ENCODE measurements at places on chromosomes 11 and 22.

DNA sequence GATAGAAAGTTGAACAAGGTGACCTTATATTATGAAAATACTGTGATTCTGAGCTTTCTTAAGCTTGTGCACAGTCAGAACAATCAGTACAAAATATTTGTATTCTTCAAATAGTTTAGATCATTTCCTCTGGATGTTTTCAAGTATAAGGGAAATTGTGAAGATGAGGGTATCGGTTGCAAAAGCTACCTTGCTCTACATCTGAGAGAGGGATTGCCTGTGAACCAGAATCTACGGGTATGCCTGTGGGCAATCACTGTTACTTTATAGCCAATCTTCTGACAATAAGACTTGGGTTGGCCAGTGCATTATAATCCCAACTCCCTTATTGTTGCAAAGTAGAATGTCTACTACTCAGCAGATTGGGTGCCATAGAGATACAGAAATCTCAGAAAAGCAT, 90.5 kb downstream of the NTM start:
- DNase-seq = no peak

DNA sequence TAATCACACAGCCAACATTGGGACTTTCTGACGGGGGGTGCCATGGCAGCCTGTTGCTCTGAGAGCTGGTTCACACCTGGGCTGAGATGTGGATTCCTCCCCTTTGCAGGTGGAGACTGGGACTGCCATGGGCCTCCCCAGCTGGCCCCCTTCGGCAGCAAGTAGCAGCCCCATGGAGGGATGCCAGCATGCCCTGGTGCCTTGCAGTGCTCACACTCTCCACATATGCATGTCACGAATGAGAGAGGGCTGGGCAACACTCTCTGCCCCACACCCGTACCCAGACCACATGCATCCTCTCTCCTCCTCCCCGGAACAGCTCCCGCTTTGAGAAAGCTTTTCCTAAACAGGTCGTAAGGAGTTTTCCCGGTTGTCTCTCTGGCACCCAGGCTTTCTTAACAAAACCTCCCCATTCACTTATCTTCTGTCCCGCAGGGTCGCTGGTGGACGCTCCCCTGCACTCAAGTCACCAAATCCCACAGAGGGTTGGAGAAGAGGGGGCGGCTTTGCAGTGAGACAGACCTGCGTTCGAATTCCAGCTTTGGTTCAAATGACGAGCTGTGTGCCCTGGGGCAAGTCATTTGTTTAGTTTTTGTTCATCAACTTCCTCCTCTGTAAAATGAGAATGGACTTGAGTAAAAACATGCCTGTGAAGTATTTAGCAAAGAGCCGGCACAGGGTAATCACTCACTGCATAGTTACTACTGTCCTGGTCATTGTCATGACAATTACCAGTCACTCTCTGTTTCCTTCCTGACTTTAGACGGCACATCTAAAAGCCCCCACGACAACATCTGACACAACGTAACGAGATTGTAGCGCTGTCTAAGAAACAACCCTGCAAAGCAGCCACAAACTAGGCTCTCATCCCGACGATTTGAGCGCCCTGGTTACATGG, 231.3 kb upstream of the B3GAT1 start:
- DNase-seq = no peak

- DNase-seq = no peak
Observed at GRCh38 chr22:18987765-18988164, 51.7 kb upstream of the PRODH start.

- no peak for DNase-seq
Observed at GRCh38 chr11:65474864-65475263, 24.0 kb upstream of the MALAT1 start.

DNA sequence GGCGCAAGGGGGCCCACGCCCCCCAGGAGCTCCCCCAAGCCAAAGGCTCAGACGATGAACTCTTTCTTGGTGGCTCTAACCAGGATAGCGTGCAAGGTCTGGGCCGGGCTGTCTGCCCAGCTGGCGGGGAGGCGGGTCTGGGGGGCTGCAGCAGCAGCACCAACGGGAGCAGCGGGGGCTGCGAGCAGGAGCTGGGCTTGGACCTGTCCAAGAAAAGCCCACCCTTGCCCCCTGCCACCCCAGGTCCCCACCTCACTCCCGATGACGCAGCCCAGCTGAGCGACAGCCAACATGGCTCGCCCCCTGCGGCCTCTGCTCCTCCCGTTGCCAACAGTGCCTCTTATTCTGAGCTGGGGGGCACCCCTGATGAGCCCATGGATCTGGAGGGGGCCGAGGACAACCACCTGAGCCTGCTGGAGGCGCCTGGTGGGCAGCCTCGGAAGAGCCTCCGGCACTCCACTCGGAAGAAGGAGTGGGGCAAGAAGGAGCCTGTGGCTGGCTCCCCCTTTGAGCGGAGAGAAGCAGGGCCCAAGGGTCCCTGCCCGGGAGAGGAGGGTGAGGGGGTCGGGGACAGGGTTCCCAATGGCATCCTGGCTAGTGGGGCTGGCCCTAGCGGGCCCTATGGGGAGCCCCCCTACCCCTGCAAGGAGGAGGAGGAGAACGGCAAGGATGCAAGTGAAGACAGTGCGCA, 21.6 kb upstream of the TMEM191C start:
- no peak for DNase-seq

DNA sequence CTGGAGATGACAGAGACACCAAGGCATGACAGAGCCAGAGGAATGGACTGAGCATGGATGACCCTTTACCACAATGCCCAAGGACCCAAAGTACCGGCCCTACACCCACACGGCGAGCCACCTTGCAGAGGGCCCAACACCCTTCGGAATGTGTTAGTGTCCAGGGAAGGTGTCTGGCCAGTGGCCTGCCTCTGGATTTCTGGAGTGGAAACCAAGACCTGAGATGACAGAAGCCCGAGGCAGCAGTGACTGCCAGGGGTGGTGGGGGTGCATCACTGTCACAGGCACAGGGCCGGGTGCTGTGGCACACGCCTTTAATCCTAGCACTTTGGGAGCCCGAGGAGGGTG, 28.7 kb downstream of the PDGFB start:
- DNase-seq = no peak

DNA sequence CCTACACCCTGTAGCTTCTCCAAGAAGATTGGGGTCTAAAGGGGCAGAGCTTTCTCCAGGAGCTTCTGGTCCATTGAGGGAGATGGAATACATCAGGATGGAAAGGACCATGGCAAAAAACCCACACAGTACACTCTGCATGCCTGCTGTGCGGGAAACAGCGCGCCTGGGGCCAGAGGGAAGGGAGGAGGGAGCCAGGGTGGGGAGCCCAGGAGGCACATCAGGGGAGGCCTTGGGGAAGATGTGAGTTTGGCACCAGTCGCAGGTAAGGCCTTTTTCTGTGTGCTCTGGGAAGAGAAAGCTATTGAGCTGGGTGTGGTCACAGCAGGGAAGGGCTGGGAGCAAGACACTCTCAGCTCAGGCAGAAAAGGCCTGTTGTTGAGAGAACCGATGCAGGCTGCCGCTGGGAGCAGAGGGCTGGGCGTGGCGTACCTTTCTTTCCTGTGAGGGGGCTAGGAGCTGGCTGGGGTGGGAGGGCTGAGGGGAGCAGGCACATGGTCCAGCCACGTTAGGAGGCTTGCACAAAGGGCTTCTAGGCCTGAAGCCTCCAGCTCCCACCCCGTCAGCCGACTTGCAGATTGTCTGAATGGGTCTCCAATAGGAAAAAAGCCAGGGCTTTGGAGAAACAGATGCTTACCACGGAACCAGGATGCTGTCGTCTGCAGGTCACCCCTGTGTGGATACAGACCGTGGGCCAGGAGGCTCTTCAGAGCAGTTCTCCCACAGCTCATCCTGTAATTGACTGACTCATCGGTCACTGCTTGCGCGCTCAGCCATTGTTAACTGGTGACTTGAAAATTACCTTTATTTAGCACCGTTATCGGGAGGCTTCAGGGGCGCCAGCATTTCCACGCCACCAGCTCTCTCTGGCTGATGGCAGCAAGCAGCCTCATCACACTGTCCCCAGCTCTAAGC, 237.3 kb downstream of the ST3GAL4 start:
- DNase-seq = no peak

GRCh38 chr11:105407101-105407500, 202.8 kb upstream of the GRIA4 start:
- no peak for DNase-seq

- DNase-seq = no peak
Observed at GRCh38 chr11:6674862-6675261, 8.3 kb downstream of the MRPL17 start.

GRCh38 chr11:23095650-23096189, 235.4 kb upstream of the CCDC179 start:
- DNase-seq = no peak

GRCh38 chr22:29983296-29983917, 96.9 kb upstream of the HORMAD2 start:
- no peak for DNase-seq

DNA sequence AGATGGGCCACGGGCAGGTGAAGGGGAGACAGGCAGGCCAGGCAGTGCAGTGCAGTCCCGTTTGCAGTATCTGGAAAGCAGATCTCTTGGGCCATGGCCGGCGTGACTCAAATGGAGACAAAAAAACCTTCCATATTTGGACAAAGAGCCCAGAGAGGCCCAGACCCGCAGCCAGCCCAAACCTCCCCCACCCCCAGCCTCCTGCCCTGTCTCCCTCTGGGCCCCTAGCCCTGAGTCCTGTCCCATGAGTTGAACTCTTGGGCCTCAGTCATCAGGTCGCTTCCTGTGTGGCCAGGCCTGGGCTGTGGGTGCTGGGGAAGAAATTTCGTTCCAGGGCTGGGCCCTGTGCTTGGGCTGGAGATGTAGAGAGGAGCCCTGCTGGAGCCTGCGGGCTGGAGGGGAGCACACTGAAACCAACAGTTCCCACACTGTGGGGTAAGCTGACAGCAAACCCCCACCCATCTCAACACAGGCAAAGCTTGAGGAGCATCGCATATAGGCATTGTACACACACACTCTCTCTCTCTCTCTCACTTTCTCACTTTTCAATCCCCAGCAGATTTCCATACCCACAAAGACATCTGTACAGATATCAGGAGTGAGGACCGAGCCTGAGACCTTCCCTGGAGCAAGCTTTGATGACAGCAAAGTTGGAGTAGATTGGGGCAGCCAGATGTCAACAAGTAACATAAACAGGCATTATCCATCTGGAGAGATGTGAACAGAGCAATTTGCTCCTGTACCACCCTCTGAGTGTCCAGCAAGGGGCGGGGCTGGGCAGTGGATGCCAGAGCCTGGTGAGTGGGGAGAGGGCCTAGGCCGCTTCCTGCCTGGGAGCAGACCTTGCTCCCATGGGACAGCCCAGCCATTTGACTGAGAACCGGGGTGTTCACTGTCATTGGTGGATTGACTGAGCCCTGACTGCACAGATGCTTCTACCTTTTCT, 17.2 kb downstream of the ARHGEF17 start:
- DNase-seq = no peak

- no peak for DNase-seq
Observed at GRCh38 chr22:49025791-49026493, 801.7 kb downstream of the BRD1 start.

- peak; percentile 16 for DNase-seq
Observed at GRCh38 chr11:19344661-19345518, 104.1 kb upstream of the E2F8 start.

DNA sequence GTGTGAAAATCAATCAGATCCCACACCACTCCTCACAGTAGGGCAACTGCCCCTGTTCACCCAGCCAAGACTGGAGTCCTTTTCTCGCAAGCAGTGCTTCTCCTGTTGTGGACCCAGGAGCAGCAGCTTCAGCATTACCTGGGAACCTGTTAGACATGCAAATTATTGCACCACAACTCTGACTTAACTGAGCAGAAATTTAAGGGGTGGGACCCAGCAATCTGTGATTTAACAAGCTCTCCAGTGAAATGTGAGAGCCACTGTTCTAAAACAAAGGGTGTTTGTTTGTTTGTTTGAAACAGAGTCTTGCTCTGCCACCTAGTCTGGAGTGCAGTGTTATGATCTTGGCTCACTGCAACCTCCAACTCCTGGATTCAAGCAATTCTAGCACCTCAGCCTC, 591.4 kb downstream of the SOX6 start:
- no peak for DNase-seq

DNA sequence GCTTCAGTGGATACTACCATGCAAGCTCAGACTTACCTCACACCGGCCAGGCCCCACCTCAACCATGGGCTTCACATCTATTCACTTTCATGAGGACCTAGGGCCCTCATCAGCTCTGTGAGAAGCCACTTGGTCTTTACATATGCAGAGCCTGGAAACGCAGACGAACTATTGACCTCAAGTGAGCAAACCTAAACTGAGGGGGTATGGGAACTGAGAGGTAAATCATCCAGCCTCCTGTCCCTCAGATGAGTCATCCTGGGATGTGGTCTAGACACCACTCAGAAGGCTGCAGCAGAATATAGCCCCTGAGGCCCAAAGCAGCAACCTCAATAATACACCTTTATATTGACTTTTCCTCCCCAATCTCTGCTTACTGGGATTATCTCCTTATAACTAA, 578.0 kb downstream of the INSC start:
- no peak for DNase-seq

- DNase-seq = no peak
Observed at GRCh38 chr11:126257764-126258163, 10.9 kb downstream of the SRPRA start.

- no peak for DNase-seq
Observed at GRCh38 chr22:36691488-36691887, 12.1 kb downstream of the CACNG2 start.

- no peak for DNase-seq
Observed at GRCh38 chr11:34091825-34092224, 13.6 kb upstream of the NAT10 start.

DNA sequence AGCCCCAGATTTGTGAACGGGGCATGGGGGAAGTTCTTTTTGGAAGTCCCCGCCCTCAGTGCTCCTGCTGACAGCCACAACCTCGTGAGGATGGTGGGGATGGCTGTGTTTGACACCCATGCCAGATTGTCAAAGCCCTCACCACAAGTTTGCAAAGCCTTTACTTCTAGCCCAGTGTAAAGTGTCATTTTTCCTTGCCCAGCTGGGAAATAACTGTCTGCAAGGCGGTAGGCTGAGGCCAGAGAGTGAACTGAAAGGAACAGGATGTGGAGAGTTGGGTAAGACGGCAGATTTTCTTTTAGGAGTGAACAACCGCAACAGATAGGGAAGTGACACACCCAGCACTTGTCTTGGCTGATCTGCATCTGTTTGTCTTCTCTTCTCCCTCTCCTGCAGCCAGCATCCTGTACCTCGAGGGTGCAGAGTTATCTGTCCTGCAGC, 13.6 kb downstream of the IL17RA start:
- no peak for DNase-seq

DNA sequence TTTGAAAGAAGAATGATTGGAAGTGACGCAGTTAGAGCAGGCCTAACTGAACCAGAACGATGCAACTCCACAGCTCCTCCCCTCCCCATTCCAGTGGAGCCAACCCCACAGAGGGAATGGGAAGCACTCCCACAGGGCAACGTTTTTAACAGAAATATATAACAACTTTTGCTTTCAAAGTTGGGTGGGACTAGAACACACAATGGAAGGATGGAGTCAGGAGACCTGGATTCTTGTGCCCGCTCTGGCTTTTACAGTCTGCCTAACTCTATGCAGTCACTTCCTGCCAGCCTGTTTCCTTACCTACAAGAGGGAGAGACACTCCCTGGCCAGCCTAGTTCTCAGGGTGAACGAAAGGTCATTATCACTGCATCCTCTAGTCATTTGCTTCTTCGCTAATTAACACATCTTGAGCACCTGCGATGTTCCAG, 75.5 kb downstream of the PACSIN2 start:
- DNase-seq = no peak
